Left renal cortex interstitium (tissue), 4 donors: ENCODE measurements at places on chromosomes 7 and 10. TPM values are rescaled to one million over a fixed set of nuclear protein-coding genes. Genes with fewer than 3 reads are reported as not detected.

The PRKG1 gene
- 14.3 TPM for polyA plus RNA-seq

The SFR1 gene
- 11.9 TPM for polyA plus RNA-seq

GRCh38 chr10:52951824-52952223 is 179.2 kb upstream of the MBL2 start:
- DNase-seq = no peak

DNA sequence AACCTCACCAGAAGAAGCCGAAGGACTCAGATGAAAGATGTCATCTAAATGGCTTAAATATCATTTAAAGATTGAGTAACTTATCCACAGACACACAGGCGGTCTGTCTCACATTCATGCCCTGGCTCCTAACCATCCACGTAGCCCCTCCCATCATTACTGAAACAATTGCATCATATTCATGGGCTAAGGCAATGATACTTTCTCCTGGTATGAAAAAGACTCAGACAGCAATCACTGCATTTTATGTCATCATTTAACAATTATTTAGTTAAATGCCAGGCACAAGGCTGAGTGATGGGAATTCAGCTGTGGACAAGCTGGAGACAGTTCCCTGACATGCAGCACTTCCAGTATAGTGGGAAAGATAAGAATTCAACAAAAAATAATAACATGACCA is 11.2 kb upstream of the TECTB start:
- DNase-seq = no peak

GRCh38 chr10:25465582-25466372 is 291.0 kb downstream of the GPR158 start:
- DNase-seq = no peak

DNA sequence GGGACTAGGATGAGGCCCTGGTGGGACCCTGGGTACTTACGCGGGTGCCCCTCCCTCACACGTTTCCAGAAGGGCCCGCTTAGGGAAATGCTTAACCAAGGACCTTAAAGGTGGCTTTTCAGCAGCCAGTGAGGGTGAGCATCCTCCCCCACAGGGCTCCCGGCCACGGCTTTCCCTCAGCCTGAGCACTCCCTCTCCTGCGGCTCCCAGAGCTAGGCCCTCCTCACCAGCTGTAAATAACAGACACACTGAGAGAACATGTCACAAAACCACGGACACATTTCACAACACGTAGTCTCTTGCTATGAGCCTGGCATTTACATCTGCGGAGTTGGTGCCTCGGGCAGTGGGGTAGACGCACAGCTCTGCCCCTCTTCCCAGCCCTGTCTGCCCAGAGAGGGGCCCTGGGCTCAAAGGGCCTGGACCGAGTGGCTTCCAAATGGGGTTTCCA is 25.2 kb downstream of the GRID1 start:
- DNase-seq = no peak
